ENCODE measurements at places on chromosomes 2 and 18. TPM values are rescaled to one million over a fixed set of nuclear protein-coding genes. Genes with fewer than 3 reads are reported as not detected.

DNA sequence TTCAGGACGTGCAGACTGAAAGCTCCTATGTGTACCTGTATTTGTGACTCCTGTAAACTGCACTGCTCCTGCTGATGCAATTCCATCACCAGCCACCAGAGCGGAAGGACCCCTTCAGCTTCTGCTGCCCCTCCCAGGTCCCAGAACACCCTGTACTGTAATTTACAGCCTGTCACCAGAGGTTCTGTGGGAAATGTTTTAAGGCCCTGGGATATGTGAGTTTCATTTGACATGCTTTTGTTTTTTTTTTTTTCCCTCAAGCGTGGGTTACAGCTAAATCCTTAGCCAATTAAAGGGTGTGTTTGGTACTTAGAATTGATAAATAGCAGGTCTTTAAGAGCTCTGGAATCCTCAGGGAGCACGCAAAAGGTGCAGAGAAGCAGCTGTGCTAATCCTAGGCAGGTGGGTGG, 79.4 kb downstream of the KCTD1 start:
- DNase-seq, result peak; percentile 77
- peaks cover 20% of the 10 kb centered on the region for H3K4me1 ChIP-seq
- no peak overlapping the region for H3K27ac ChIP-seq

GRCh38 chr2:160694631-160695030, 201.0 kb upstream of the RBMS1 start:
- H3K4me1 ChIP-seq, result no peaks in the 10 kb centered on the region
- no peak for DNase-seq
- no peak overlapping the region for H3K4me3 ChIP-seq

DNA sequence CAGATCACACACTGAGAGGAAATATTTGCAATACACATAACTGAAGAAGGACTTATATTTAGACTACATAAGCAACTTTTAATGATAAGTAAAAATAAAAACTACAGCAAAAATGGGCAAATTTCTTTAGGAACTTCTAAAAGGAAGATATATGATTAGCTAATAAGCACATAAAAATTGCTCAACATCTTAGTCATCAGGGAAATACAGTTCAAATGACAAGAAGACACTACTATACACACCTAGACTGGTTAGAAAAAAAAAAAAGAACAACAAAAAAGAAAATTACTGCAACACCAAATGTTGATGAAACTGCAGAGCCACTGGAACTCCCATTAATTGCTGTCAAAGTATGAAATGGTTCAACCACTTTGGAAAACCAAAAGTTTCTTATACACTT, 1247.5 kb upstream of the ACVR2A start:
- H3K4me1 ChIP-seq, result peaks cover 10% of the 10 kb centered on the region
- H3K4me3 ChIP-seq, result no peak overlapping the region
- H3K36me3 ChIP-seq, result peaks cover 3% of the 10 kb centered on the region
- no peak for DNase-seq

- no peaks in the 10 kb centered on the region for H3K27me3 ChIP-seq
- H3K4me1 ChIP-seq, result peaks cover 28% of the 10 kb centered on the region
- H3K4me3 ChIP-seq, result no peak overlapping the region
- DNase-seq, result peak; percentile 14
These were observed 110.7 kb downstream of the RND3 start for GRCh38 chr2:150376553-150377335.

- peaks cover 20% of the 10 kb centered on the region for H3K27me3 ChIP-seq
- peaks cover 4% of the 10 kb centered on the region for H3K36me3 ChIP-seq
- DNase-seq, result no peak
- H3K4me1 ChIP-seq, result peaks cover 16% of the 10 kb centered on the region
These were observed 10.9 kb downstream of the PTGR3 start for GRCh38 chr18:75198036-75198435.

Gene FECH
- 21.8 TPM for total RNA-seq

Gene SERPINB4
- 0.53 TPM for total RNA-seq

Data from WTC11 (cell line).